ENCODE measurements at places on chromosomes 5 and 9. TPM values are rescaled to one million over a fixed set of nuclear protein-coding genes. Genes with fewer than 3 reads are reported as not detected.

SLC34A1 gene
- total RNA-seq, result not detected

- DNase-seq, result no peak
- H3K27me3 ChIP-seq, result no peaks in the 10 kb centered on the region
- H3K4me1 ChIP-seq, result no peaks in the 10 kb centered on the region
- H3K36me3 ChIP-seq, result no peaks in the 10 kb centered on the region
These were observed 215.6 kb upstream of the ADAMTS16 start for GRCh38 chr5:4924577-4924976.

DNA sequence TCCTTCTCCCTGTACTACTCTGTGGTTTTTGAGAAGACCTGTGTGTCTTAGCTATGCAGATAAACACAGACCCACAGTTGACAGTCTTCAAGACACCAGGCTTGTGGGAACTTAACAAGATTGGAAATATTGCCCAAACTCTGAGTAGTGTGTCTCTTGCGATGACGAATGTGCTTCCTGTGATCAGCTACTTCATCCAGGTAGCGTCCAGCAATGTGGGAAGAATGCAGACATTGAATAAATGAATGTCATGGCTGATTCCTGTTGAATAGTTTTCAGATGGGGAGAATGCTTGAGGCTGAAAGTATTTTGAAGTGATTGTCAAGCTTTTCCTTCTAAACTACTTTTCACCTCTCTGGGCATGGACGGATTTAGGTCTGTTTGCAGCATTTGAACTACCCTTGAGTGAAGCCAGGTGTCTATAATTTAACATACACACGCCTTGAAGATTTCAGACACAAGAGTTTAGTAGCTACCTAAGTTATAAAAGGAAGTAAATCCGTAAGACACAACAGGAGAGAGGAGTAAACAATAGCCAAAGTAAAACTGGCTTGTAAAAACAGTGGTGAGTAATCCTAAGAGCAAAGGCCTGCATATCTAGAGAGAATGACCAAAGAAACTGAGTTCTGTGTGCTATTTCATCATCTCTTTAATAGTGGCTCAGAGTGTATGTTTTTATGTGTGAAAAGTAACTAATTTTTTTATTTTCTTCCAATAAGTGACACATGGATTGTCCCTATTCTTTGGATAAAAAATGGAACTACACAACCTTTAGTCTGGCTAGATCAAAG, 30.0 kb upstream of the ARL14EPL start:
- H3K4me3 ChIP-seq, result no peak overlapping the region
- H3K36me3 ChIP-seq, result no peaks in the 10 kb centered on the region

- no peak for DNase-seq
- H3K27me3 ChIP-seq, result no peaks in the 10 kb centered on the region
- H3K4me3 ChIP-seq, result no peak overlapping the region
- no peak overlapping the region for H3K27ac ChIP-seq
- no peaks in the 10 kb centered on the region for H3K4me1 ChIP-seq
These were observed 245.4 kb downstream of the DENND1A start for GRCh38 chr9:123684393-123685149.

DNA sequence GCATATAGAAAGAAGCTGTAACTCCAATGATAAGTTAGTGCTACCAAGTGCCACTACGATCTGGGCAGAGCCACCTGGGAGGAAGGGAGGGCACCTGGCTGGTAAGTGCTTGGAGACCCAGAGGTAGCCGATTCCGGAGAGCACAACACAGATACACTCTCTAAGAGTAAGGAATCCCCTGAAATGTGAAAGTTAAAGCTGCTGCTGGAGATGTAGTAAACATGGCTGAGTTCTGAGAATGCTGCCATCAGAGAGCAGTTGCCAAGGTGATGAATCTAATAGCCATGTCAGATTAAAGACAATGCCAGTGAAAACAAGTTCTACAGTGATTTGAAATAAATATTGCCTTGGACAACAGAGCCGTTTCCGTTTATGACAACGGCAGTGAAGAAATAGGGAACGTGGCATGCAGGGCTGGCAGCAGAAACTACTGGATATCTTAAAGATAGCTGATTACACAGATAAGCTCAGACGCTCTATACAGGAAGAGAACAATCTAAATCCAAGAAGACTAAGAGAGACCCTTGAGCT, 561.2 kb upstream of the C9orf72 start:
- H3K27ac ChIP-seq, result no peak overlapping the region
- DNase-seq, result no peak
- no peak overlapping the region for H3K4me3 ChIP-seq
- H3K27me3 ChIP-seq, result no peaks in the 10 kb centered on the region
- H3K36me3 ChIP-seq, result no peaks in the 10 kb centered on the region
- no peaks in the 10 kb centered on the region for H3K4me1 ChIP-seq

DNA sequence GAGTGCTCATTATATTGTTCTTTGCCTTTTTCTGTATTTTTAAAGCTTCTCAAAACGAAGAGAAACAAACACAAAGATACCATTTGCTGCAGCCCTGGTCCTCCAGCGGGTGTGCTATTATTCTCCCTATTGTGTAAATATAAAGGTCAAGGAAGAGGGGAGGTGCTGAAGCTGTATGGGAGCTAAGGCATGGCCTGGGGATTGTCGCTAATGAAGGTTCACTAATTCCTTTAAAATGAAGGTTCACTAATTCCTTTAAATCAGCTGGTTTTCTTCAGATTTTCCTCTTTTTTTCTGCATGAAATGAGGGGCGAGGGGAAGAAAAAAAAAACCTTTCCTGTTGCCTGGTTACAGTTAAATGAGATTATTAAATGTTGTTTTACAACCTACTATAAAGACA, 74.5 kb upstream of the MAP1B start:
- no peaks in the 10 kb centered on the region for H3K27me3 ChIP-seq
- H3K27ac ChIP-seq, result no peak overlapping the region
- peaks cover 3% of the 10 kb centered on the region for H3K4me1 ChIP-seq
- no peak for DNase-seq
- H3K36me3 ChIP-seq, result no peaks in the 10 kb centered on the region
- H3K4me3 ChIP-seq, result no peak overlapping the region

GRCh38 chr9:34555500-34555899, 32.7 kb upstream of the ENHO start:
- no peaks in the 10 kb centered on the region for H3K4me1 ChIP-seq
- peak; percentile 29 for DNase-seq
- H3K27ac ChIP-seq, result no peak overlapping the region
- H3K4me3 ChIP-seq, result no peak overlapping the region

- H3K27me3 ChIP-seq, result no peaks in the 10 kb centered on the region
- no peaks in the 10 kb centered on the region for H3K4me1 ChIP-seq
- no peak overlapping the region for H3K27ac ChIP-seq
- no peak overlapping the region for H3K4me3 ChIP-seq
- DNase-seq, result no peak
These were observed 66.4 kb upstream of the FER start for GRCh38 chr5:108681079-108681921.

PROB1 gene
- total RNA-seq, result 2.0 TPM

DNA sequence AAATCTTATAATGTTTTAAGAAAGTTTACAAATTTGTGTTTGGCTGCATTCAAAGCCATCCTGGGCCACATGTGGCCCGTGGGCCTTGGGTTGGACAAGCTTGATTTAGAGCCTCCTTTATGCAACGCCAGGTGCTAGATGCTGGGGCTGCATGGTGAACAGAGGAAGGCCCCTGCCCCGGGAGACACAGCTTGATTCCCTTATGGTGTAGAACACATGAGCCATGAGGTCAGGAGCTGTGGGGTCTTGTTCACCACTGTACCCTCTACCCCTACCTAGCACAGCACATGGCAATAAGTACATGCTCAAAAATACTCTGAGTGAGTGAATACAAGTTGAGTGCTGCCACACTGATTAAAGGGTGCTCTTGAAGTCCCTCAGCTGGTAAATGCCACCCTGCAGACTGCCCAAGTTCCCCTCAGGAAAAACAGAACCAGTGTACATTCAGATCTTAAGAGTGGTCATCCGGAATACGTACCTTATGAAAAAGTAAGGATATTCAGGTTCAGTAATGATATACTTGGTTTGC, 71.9 kb downstream of the ARRDC3 start:
- no peak overlapping the region for H3K4me3 ChIP-seq
- no peaks in the 10 kb centered on the region for H3K27me3 ChIP-seq
- DNase-seq, result no peak
- H3K27ac ChIP-seq, result peak overlapping the region; percentile 81

HTR1A gene
- total RNA-seq, result 0.52 TPM

DNA sequence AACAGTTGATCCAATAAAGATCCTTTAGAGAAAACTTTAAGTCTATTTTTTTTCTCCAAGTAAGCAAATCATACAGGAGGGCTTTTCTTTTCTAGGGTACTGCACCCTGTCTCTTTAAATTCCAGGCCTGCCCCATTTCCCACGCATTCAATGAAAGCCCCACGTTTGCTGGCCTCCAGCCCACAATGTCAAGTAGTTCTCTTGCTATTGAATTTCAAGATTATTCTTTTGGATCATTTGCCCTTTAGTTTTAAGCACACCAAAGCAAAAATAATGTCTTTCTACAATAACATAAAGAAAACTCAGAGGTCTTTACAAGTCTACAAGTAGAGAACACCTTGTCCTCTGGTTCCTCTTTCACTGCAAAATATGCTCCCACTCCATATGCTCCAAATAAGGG, 15.6 kb downstream of the MLLT3 start:
- H3K4me1 ChIP-seq, result no peaks in the 10 kb centered on the region
- H3K36me3 ChIP-seq, result no peaks in the 10 kb centered on the region

DNA sequence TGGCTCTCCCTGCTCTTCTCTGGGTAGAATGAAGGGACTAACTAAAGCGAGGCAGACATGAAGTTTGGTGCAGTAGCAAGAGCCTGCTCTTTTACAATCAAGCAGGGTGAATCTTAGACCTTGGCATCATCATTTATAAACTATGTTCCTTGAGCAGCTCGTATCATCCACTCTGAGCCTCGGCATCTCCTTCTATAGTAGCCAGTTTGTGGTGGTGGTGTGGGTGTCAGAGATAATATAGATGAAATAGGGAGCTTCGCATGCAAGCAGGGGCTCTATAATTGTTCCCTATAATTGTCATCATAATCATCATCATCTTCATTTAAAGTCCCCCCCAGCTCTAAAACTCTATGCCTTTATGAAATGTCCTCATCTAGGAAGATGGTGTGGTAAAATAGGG, 72.5 kb upstream of the SAP30L start:
- H3K36me3 ChIP-seq, result peaks cover 3% of the 10 kb centered on the region
- no peak overlapping the region for H3K4me3 ChIP-seq
- H3K27me3 ChIP-seq, result no peaks in the 10 kb centered on the region
- no peak overlapping the region for H3K27ac ChIP-seq

GRCh38 chr9:95206143-95206542, 111.4 kb downstream of the FANCC start:
- H3K36me3 ChIP-seq, result no peaks in the 10 kb centered on the region
- H3K27ac ChIP-seq, result no peak overlapping the region
- no peak overlapping the region for H3K4me3 ChIP-seq
- no peak for DNase-seq
- H3K4me1 ChIP-seq, result no peaks in the 10 kb centered on the region

Measured in aorta (tissue), 5 donors.